T-cell (primary cell): ENCODE measurements at places on chromosomes 4 and X.
A peak's percentile ranks its signal among the peaks of the same experiment; 100 is the strongest.

GRCh38 chr4:185902654-185903053, 90.7 kb upstream of the SORBS2 start:
- no peak for DNase-seq

DNA sequence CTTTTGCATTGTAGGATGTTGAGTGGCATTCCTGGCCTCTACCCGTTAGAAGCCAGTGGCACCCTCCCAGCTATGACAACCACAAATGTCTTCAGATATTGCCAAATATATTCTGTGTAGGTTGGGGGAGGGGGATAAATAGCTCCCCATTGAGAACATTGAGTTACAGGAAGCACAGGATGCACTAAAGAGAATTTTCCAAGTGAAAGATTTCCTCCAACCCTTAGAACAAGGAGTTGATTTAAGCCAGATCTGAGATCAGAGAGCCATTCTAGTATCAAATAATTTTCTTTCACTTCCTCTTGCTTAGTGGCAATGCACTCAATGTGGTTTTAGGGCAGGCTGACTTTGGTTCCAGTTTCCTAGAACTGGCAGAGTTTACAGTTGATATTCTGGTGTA, 436.6 kb downstream of the C4orf33 start:
- DNase-seq: no peak

- DNase-seq: peak; percentile 5
These were observed 53.6 kb upstream of the HPSE start for GRCh38 chr4:83388313-83388676.

DNA sequence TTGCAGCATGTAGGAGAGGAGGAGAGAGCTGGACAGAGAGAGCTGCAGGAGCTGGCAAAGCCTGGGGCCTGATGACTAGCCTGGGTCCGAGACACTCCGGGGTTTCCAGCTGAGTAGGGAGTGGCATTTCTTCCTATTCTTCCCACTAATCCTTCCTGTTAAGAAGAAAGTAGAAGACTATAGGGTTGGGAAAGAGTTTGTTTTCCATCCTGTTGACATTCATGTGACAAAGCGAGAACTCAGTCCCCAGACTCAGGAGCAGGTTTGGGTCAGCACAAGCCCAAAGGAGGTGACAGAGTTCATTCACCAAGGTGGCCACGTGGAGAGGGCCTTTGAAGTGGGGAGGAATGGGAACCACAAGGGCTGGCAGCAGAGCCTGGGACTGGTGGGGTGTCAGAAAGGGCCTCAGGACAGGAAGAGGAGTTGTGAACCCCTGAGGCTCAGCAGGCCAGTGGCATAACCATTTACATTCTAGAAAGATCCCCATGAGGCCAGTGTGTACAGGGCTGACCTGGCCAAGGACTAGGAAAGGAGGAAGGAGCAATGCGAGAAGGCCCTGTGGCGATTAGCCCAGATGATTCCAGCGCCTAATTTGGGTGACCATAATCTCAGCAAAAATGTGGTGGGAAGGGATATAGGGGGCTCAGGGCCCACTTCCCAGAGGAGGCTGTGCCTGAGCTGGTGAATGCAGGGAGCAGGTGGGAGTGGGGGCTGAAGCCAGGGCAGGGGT, 3.3 kb upstream of the HAUS3 start:
- DNase-seq: no peak

GRCh38 chr4:56757821-56758411, 63.6 kb downstream of the SPINK2 start:
- peak; percentile 26 for DNase-seq

GRCh38 chrX:40757058-40757457, 21.7 kb upstream of the MED14 start:
- no peak for DNase-seq

DNA sequence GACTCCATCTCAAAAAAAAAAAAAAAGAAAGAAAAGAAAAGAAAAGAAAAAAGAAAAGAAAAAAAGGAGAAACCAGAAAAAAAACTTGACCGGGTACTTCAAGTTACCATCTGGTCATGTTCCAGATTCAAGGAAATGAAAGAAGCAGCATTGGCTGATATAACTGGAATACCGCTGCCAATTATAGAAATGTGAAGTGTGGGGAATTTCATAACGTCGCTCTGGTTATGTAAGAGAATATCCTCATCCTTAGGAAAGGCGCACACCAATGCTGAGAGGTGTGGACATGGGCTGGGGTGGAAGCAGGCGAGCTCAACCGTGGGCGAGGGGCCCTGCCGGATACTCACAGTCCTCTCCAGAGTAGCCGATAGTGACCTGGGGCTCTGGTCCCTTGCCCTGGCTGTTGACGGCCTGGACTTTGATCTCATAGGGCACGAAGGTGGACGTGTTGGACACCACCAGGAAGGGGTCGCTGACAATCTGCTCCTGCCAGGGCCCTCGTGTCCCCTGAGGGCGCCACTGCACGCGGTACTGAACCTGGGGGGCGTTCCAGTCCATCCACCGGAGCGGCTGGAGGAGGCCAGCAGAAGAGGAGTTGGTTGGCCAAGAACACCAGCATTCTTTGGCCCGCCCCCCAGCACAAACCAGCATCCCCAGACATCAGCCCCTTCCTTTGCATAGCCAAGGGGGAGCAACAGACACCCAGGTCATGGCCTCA, 19.5 kb downstream of the L1CAM start:
- DNase-seq: no peak

DNA sequence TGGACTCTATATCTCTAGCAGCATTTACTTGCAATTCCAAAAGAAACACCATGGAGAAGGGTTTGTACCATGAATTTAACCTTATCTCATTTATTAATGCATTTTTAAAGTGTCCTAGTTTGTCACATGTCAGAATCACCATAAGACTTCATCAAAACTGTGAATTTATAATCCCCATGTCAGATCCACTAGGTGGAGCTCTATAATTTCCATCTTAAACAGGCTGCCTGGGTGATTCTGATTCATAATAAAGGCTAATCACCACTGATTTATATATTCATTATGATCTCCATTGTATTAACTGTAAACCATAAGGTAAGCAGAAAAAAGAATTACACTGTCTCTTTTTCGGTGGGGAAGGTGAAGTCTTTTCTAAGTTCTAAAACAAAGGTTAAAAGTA, 4.0 kb downstream of the TCEAL2 start:
- DNase-seq: no peak

DNA sequence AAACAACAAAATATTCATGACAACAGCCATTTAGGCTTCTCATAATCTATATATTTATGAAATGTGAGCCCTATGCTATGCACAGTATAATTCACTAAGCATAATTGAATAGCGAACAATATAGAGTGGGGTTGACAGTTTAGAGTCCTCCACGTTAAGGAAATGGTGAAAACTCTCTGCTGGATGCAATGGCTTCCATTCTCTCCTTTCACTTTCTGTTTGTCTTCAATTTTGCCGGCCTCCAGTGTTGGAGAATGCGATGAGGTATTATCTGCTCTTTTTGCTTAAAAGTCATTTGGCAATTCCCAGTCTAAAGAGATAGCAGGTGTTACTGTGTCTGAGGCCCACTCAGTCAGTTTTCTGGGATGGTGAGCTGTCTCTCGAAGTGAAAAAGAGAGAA, 52.1 kb downstream of the NPY5R start:
- no peak for DNase-seq

DNA sequence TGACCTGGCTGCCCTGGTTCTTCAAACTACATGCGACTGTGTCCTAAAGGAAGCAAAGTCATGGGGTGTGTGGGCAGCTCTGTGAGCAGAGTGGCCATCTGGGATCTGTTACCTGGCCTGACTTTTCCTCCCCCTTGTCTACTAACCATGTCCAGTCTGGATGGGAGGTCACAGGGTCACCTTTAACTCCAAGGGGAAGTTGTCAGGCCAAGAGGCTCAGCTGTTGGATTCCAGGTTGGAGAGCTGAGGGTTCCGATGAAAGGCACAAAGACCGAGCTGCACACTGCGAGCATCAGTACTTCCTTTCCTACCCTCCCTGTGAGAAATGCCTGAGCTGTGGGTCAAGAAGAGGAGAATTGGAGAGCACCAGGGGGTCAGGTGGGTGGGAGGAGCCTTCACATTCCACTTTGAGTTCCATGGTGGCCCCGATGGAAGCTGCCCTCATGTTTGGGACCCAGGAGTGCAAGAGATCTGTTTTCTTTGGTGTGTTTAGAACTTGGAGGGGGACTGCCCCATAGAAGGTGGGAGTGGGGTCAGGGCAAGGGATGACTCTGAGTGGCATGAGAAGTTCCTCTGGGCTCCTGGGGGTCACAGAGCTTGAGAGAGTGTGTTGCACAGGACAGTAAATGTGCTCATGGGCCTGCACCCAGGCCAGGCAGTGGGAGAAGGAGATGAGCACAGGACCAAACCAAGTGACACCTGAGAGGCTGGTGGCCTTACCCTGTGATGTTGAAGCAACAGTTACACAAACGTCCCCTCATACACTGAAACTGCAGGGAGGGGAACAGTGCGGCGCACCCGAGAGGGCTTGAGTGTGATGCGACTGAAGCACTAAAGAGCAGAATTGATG, 36.2 kb downstream of the RGS12 start:
- no peak for DNase-seq

DNA sequence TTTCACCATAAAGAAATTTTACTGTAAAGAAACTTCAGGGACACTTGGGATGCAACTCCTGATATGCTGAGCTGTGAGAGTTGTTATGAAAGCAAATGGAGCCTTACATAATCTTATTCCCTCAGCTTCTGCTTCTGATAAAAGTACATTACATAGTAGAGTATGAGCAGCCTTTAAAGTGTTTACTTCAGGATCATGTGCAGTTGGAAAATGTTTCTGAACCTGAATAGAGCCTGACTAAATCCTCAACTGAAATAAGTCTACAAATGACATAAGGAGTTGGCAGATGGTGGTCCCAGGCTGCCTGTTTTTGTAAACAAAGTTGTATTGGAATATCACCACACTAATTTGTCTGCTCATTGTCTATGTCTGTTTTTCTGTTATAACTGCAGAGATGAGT, 19.3 kb downstream of the RASSF6 start:
- no peak for DNase-seq

- peak; percentile 43 for DNase-seq
These were observed at the start of gene IRAK1 for GRCh38 chrX:154019633-154020528. IRAK1 (minus strand) TSS chrX:154019902; CDS start chrX:154019812, 90 bp downstream.

DNA sequence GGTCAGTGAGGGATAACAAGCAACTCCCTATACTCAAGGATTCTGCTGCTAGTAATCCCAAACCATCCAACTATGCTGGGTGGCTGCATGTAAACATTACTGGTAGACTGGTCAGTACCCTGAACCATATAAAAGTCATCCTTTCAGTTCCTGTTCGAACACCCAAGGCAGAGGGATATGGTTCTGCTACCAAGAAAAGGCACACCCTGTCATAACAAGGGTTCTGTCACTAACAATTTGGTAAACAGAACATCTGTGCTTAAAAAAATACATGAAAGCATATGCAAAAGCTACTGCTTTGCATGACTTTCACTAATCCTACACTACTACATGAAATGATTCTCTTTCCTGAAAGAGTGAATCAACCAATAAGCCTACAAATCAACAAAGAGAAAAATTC, 76.8 kb upstream of the MCF2 start:
- DNase-seq: no peak

DNA sequence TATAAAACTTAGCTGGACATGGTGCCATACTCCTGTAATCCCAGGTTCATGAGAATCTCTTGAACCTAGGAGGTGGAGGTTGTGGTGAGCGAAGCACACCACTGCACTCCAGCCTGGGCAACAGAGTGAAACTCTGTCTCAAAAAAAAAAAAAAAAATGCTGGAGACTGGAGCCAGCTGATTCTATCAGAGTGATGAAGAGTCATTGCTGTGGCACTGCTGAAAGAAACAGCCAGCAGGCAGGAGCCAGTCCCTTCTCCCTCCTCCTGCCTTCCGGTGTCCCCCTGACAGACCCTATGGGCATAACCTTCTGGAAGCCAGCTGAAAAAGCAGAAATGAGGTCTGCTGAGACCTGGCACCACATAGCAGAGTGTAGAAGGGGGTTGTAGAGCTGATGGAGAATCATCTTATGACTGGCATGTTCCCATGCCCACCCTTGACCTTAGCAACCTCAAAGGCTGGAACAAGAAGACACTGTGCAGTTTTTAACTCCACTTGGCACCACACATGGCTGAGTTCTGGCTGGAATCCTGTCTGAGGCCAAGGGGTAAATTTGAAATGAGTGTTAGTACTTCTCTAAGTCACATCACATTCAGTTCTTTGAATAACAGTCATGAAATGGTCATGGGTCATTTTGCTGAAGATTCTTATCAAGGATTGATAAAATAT, 2.6 kb upstream of the SPINK2 start:
- no peak for DNase-seq

DNA sequence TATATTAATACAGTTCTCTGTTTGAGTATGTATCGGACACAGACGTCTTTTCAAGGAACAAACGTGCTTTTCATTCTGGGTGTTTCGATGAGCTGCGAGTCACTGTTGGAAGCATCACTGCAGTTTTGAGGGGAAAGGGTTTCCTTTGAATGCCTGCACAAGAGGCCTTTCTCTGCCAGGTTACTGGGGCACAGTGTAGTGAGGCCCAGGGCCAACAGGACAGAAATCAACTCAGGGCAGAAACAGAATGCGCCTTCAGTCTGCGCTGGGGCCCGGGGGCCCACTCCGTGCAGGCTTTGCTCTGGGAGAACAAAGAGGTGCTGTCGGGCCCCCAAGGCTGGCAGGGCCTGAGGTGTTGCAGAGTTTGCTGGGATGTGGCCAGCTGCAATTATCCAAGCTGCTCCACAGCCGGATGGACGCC, 2.3 kb upstream of the PPP2R3B start:
- no peak for DNase-seq

- no peak for DNase-seq
These were observed 15.3 kb downstream of the SEPTIN6 start for GRCh38 chrX:119677654-119677981.

DNA sequence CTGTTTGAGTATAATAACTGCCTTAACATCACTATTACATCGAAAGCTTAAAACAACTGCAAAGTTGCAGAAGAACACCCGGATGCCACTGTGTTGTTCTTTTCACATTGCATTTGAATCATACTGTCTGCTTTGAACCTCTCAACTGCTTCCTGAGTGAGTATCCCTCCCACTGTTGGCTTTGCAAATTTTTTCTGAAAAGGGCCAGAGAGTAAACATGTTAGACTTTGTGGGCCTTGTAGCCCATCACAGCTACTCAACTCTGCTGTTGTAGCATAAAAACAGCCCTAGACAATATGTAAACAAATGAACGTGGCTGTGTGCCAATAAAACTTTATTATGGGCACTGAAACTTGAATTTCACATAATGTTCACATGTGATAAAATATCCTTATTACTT, 76.1 kb downstream of the NSG1 start:
- no peak for DNase-seq

DNA sequence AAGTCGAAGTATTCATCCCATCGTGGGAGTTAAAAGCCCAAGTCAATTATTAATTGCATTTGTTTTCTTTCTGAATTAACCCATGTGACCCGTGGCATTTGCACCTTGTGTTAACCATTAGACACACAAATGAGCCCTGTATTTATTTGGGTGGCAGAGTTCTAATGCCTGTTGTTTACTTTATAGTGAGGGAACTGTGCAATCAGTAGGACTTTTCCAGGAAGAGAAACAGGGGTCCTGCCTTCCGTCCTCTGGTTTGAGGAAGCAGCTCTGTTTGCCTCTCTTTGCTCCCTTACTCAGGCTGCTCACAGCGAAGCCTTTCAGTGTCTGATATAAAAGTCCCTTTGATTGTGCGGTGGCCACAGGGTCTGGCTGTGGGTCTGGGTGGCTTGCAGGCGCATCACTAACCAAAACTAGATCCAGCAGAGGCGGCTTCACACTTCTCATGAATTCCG, 263.6 kb downstream of the PTTG2 start:
- no peak for DNase-seq

GRCh38 chrX:148322906-148323305, 177.5 kb upstream of the AFF2 start:
- no peak for DNase-seq

- DNase-seq: no peak
These were observed 210.3 kb upstream of the SPIN4 start for GRCh38 chrX:63561425-63561824.

GRCh38 chrX:38175139-38175538, 45.5 kb downstream of the SRPX start:
- no peak for DNase-seq
